ENCODE measurements at places on chromosomes 13 and 19. TPM values are rescaled to one million over a fixed set of nuclear protein-coding genes. Genes with fewer than 3 reads are reported as not detected.

DNA sequence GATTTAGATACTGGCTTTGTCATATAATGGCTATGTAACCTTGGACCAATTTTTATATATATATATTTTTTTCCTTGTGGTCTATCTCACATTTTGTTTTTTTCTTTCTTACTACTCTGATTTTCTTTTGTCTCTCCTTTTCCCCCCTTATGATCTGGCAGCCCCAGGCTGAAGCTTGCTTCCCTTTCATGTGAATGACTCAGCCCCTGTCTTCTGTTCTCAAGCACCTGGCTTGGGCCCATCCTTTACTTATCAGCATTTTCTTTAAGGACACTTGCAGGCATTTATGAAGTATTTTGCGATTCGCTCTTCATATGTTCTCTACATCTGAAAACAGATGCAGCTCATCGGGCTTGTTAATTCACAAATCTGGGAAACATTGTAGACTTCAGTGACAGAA lies 163.6 kb downstream of the SPRY2 start:
- no peak for DNase-seq

The STXBP2 gene
- total RNA-seq: 122 TPM

The MBD3L2 gene
- not detected for total RNA-seq

DNA sequence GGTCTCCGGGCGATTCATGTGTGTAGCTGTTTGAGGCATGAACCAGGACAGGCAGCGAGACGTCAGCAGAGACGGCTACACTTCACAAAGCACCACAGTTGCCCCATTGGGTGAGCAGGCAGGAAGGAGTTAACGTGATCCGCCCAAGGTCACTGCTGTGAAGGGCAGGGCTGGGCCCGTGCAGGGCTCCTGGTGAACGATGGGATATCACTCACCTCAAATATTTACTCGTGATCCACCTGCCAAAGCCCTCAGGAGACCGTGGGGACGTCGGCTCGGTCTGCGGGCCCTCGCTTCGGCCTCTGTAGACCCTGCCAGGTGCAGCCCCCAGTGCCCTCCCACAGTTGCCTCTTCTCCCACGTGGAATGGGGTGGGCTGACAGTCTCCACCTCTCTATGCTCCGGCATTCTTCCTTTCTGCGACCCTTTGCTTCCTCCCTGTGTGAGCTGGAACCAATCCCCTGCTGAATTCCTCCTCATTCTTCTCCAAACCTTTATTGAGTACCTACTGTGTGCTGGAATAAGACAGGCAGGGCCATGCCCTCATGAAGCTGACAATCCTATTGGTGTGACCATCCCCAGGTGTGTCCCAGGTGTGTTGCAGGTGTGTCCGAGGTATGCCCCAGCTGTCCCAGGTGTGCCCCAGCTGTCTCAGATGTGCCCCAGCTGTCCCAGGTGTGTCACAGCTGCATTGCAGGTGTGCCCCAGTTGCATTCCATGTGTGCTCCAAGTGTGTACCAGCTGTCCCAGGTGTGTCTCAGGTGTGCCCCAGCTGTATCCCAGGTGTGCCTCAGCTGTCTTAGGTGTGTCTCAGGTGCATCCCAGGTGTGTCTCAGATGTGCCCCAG lies 2.0 kb upstream of the GRK1 start:
- DNase-seq: no peak

GRCh38 chr13:109146912-109147647 lies 517.7 kb downstream of the MYO16 start:
- no peak for DNase-seq

DNA sequence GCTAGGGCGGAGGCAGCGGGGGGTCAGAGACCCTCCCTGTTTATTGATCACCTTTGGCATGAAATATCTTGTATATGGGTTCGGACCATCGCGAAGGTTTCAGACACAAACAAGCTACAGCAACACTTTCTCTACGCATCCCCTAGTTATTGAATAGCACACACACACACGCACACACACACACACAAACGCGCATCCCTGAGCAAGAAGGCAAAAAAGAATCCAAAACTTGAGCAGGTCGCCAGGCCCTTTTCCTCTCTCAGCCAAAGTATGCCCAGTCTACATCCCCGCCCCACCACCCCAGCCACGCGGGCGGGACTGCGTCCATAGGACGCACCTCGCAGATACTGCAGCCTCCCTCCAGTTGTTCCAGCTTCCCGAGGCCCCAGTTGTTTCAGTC lies 16.0 kb downstream of the POU4F1 start:
- no peak for DNase-seq

- DNase-seq: no peak
Measured at GRCh38 chr19:8517551-8518442, 3.8 kb upstream of the ZNF414 start.

DNA sequence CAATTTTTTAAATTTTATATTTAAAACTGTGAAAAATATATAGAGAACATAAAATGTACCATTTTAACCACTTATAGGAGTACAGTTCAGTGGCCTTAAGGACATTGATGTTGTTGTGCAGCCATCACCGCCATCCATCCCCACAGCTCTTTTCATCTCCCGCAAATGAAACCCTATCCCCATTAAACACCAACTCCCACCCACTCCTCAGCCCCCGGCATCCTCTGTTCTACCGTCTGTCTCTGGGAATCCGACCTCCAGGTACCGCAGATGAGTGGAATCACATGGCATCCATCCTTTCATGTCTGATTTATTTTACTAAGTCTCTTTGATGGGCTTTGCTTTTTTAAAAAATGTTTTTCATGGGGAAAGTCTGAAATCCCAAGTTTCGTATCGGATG lies 23.8 kb upstream of the SMIM17 start:
- no peak for DNase-seq

GRCh38 chr19:38429811-38430156 lies 3.7 kb upstream of the RYR1 start:
- no peak for DNase-seq

- no peak for DNase-seq
Measured at GRCh38 chr13:48818495-48819356, 157.0 kb upstream of the FNDC3A start.

- DNase-seq: peak; percentile 61
Measured at GRCh38 chr19:15869109-15869555, 28.7 kb downstream of the CYP4F2 start.

- DNase-seq: no peak
Measured at GRCh38 chr19:50626795-50627194, 12.9 kb downstream of the SYT3 start.

GRCh38 chr13:75788481-75788981 lies 152.4 kb downstream of the LMO7 start:
- no peak for DNase-seq

The APOC4 gene
- not detected for total RNA-seq

The OR7A5 gene
- total RNA-seq: not detected

The SWSAP1 gene
- total RNA-seq: 4.3 TPM

- DNase-seq: no peak
Measured at GRCh38 chr13:103625194-103625593, 559.0 kb upstream of the SLC10A2 start.

- DNase-seq: no peak
Measured at GRCh38 chr13:43764349-43764748, 22.4 kb downstream of the ENOX1 start.

DNA sequence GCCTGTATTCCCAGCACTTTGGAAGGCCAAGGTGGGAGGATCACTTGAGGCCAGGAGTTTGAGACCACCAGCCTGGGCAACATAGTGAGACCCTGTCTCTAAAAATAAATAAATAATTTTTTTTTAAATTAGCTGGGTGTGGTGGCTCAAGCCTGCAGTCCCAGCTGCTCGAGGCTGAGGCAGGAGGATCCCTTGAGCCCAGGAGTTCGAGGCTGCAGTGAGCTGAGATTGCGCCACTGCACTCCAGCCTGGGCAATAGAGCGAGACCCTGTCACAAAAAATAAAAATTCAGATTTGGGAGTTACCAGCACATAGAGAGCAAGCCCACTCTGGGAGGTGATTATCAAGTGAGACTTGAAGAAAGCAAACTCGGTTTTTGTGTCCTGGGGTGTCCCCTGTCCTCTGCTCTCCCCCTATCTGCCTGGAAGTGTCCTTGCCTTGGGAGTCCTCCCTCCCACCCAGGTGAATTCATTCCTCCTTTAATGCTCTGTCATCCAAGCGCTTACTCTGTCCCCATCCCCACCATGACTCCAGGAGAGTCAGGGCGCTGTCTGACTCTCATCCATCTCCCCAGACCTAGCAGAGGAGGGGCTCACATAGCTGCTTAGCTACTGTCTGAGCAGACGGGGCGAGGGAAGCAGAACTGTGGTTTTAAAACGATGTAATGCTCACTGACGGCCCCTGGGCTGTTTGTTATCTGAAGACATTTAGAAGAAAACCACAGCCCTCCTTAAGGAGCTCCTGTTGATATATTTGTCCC lies 146.8 kb downstream of the STK24 start:
- no peak for DNase-seq

The CRX gene
- total RNA-seq: not detected

GRCh38 chr13:27637289-27637626 lies 15.6 kb downstream of the POLR1D start:
- DNase-seq: no peak

The GRIN3B gene
- not detected for total RNA-seq

- no peak for DNase-seq
Measured at GRCh38 chr19:1933942-1934341, 7.0 kb upstream of the CSNK1G2 start.

GRCh38 chr19:31054430-31054829 lies 294.8 kb downstream of the TSHZ3 start:
- DNase-seq: no peak

GRCh38 chr13:35549481-35549880 lies 73.0 kb upstream of the MAB21L1 start:
- no peak for DNase-seq

DNA sequence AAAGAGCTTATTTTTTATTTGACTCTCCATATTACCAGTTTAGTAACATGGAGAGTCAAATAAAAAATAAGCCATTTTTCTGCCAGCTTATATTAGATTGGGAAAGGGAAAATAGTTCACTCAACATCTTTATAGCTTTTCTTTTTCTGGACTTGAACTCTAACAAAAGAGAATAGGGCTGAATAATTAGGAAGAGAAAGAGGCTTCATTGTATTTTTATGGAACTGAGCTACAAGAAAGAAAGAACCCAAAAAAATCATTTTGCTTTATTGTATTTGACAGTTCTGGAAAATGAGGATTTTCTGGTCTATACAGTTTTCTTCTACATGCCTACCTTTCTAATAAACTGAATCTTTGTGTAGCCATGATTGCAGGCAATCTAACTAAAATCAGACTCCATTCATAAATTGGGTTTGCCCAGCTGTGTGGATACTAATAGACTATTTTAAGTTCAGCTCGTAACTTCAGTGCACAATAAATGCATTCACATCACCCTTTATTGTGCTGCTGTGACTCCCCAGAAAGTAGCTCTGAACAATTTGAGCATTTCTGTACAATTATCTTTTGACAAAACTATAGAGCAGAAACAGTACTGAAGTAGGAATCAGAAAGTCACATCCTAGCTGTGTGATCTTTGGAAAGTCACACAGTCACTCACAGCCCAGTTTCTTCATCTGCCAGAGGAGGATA lies 115.3 kb downstream of the STOML3 start:
- DNase-seq: no peak

DNA sequence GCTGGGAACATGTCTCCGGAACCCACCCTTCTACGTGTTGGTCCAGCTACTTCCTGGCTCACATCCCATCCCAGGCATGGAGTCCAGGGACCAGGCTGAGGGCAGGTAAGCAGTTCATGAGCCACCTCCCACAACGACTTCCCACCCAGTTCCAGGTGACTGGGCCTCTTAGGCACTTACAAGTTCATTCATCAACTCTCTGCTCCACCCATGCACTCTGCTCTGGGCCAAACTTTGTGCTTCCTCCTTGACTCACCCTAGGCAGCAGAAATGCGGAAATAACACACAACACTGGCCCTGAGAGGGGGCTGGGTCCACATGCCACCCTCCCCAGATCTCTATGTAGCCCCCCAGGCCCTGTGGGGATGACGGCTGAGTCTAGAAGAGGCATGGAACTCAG lies 20.5 kb downstream of the IQCN start:
- DNase-seq: peak; percentile 86

DNA sequence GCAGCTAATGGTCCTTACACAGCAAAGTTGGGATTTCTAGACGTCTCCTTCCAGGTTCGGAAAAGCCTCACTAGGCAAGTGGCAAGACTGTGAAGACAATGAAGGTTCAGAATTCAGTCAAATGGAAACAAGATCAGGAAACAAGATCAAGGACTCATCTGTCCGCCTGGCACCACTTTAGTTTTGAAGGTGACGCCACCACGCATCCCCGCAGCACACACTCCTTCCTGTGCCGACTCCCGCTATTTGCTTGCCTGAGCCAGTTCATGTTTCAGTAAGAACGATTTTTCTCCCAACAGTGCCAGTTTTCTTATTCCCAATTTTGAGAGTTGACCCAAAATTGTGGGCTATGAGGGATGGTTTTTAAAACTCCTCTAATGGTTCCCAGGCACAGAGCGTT lies 41.4 kb downstream of the MPHOSPH8 start:
- DNase-seq: no peak

- DNase-seq: no peak
Measured at GRCh38 chr13:23500849-23501248, 67.3 kb upstream of the SACS start.

The GDF15 gene
- total RNA-seq: 84.1 TPM

The ALG5 gene
- total RNA-seq: 40.7 TPM

- DNase-seq: no peak
Measured at GRCh38 chr13:21676611-21677021, 5.7 kb downstream of the FGF9 start.

The PRR20C gene
- total RNA-seq: not detected

The SHANK1 gene
- 0.29 TPM for total RNA-seq

DNA sequence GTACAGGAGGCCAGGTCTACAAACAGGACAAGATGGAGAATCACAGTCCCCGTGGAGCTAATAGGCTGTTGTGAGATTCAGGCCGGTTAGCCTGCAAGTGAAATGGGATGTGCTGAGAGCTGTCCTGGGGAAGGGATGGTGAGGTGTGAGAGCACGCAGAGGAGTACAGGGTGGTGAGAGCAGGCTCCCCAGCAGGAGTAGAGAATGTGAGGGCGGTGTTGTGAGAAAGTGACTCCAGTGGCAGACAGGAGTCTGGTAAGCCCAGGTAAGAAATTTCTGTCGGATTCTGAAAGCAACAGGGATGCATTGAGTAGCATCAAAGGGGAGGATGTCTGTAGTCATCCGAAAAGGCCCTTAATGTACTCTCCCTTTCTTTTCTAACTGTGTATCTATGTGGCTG lies 50.7 kb upstream of the GPR183 start:
- no peak for DNase-seq

DNA sequence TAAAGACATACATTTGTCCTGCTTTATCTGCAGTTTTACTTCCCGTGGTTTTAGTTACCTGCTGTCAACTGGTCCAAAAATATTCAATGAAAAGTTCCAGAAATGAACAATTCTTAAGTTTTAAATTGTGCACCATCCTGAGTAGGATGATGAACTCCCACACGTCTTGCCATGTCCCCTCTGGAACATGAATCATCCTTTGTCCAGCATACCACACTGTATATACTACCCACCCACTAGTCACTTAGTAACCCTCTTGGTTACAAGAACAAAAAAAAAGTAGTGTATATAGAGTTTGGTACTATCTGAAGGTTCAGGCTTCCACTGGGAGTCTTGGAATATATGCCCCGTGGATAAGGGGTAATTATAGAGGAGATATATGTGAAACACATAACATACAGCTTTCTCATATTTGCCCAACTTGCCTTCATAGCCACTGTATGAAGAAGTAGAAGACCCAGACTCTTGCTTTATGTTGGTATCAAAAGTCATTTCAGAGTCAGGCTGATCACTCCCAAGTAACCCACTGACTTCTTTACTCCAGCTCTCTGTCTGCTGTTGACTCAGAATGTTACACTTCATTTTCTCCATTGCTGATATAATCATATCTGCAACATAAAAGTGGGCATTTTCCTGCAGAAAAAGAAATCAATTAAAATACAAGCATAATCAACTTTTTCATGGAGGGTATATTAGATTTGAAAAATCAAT lies 19.3 kb downstream of the RUBCNL start:
- no peak for DNase-seq

All from ureter (tissue), 1 donor.